ENCODE measurements at places on chromosomes 16 and 17.

GRCh38 chr17:79601604-79602424 lies 9.0 kb downstream of the RBFOX3 start:
- no peak for DNase-seq

DNA sequence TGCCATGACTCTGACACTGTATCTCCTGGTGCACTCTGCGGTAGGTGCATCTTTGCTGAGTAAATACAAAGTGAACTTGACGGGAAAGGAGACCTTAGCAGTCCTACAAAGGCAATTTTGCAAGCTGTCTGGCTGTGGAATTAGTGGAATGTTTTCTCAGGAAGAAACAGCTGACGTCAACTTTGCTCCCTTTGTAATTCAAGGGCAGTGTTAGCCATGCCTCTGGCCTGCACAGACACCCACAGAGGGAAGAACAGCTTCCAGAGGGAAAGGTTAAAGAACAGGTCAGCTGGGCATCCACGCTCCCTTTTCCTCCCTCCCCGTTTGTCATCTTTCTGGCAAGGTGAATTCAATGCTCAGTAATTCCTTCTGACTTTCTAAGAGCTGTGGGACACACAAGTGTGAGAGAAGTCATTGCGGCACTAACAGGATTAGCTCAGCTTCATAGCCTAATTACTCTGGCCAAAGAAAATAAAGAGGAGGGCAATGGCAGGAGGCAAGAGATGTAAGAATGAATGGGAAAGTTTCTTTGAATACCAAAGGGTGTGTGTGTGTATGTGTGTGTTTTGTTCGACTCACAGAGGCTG lies 476.9 kb upstream of the GOT2 start:
- DNase-seq = peak; percentile 96

- no peak for DNase-seq
Measured at GRCh38 chr17:58277107-58277801, 3.5 kb downstream of the MPO start.

GRCh38 chr16:51072591-51072990 lies 78.5 kb downstream of the SALL1 start:
- DNase-seq = no peak

GRCh38 chr16:79598063-79598347 lies 2.5 kb downstream of the MAF start:
- no peak for DNase-seq

All from retinal pigment epithelial cell (primary cell).